Fibroblast of gingiva (primary cell): ENCODE measurements at places on chromosomes 12 and 14.

GRCh38 chr12:107304588-107305532, 211.5 kb upstream of the CRY1 start:
- DNase-seq = no peak

- DNase-seq = no peak
These were observed 101.9 kb upstream of the RTL1 start for GRCh38 chr14:101005447-101005846.

GRCh38 chr14:92549859-92550230, 36.3 kb downstream of the RIN3 start:
- DNase-seq = peak; percentile 50

DNA sequence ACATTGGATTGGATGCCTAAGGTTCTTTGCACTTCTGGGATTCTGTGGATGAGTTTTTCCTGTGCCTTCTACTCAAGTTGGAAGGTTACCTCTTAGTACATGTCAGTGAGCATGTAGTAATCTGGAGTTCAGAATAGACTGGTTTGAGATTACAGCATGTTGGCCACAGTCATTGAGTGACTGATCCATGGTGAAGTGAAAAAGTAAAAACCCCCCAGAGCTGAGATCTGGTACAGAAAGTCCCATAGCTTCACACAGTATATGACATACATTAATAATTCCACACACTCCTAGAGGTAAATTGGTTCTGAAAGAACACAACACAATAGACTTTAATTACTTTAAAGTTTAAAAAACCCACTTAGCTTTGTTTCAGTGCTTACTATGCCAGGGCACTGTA, 11.9 kb upstream of the CCND2 start:
- DNase-seq = no peak

DNA sequence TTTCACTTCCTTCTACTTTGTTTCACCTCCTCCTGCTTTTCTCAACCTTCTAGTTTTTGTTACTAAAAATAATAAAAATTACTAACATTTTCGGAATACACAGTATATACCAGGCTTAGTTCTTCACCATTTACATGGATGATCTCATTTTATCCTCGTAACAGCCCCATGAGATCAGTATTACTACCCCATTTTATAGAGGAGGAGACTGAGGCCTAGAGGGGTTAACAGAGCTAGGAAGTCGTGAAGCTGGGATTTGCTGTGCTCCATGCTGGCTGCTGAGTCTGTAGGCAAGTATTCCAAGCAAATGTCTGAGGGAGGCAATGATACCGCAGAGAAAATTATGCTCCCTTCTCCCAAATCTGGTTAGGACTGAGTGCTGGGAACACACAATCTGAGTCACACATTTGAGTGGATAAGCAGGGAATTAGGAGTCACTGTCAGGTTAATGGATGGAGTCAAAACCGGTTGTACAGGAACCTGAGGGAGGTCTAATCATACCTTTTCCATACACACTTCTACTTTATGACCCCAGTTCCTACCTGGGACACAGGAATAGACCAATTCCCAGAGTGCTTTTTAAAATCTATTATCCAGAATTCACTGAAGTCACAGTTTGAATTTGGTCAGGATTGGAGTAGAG, 51.1 kb downstream of the ZFYVE26 start:
- no peak for DNase-seq

DNA sequence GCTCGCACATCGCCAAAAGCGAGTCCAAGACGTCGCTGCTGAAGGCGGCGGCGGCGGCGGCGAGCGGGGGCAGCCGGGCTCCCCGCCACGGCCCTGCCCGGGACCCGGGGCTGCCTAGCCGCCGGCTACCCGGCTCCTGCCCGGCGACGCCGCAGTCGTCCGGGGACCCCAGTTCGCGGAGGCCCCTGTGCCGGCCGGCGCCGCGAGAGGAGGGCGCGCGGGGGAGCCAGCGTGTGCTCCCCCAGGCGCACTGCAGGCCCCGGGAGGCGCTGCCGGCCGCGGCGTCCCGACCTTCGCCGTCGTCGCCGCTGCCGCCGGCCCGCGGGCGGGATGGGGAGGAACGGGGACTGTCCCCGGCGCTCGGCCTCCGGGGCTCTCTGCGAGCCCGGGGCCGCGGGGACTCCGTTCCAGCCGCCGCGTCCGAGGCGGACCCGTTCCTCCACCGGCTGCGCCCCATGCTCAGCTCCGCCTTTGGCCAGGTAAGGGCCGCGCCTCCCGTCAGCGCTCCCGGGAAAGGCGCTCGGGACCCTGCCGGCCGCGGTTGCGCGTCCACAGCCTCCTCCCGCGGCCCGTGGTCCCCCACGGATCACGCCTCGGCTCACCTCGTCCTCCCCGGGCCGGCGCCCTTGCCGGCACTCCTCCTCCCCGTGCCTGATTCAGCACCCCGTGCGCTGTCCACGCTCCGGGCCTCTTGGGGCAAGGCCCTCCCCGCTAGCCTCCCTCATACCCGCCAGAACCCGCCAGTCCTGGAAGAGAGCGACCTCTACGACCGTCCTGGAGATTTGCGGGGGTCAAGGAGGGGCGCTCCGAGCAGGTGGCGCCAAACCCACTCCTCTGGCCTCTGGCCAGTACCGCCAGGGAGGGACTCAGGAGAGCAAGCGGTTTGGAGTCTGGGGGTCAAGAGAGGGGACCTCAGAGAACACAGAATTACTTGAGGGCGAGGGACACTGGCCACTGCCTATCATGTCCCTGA, 721 bp downstream of the CABP1 start:
- DNase-seq = peak; percentile 20

- no peak for DNase-seq
These were observed 210.3 kb downstream of the EGLN3 start for GRCh38 chr14:33740531-33740930.

- DNase-seq = no peak
These were observed 174.5 kb downstream of the DACT1 start for GRCh38 chr14:58812050-58812910.

- peak; percentile 4 for DNase-seq
These were observed 36.4 kb upstream of the GXYLT1 start for GRCh38 chr12:42180990-42181596.

GRCh38 chr14:61147831-61148549, 133.1 kb downstream of the TMEM30B start:
- peak; percentile 79 for DNase-seq

DNA sequence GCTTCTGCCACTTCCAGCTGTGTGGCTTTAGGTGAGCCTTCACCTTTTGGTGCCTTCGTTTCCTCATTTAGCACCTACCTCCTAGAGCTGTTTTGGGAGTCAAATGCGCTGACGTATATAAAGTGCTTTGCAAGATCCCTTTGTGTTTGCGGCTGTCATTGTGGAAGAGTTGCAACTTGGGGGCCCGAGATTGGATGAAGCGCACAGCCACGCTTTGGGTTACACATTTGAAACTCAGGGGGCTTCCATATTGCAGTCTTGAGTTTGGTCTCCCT, 636 bp upstream of the ARL6IP4 start:
- no peak for DNase-seq

DNA sequence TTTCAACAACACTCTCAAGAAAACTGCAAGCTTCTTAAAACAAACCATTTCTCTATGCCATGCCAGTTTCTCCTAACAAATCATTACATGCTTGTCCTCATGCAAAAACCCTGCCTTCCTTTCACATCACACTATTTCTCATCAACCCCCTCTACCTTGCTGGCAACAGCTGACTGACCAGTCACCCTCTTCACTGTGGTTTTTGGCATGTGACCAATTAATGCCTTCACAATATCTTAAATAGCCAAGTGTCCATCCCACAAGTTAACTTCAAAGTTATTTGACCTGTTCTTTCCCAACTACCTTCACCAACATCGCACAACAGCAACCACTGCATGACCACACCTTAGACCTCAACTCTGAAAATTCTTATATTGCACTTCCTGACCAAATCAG, 159.6 kb downstream of the CEP128 start:
- no peak for DNase-seq

- peak; percentile 63 for DNase-seq
These were observed 172.0 kb upstream of the FRMD6 start for GRCh38 chr14:51479584-51480325.

- DNase-seq = no peak
These were observed 207.4 kb upstream of the EEA1 start for GRCh38 chr12:93136253-93137055.

GRCh38 chr14:51206462-51206861, 33.6 kb upstream of the TMX1 start:
- DNase-seq = no peak

- no peak for DNase-seq
These were observed 169.7 kb downstream of the MYRFL start for GRCh38 chr12:69994724-69995173.

GRCh38 chr12:115135800-115136211, 451.8 kb upstream of the TBX3 start:
- peak; percentile 74 for DNase-seq

DNA sequence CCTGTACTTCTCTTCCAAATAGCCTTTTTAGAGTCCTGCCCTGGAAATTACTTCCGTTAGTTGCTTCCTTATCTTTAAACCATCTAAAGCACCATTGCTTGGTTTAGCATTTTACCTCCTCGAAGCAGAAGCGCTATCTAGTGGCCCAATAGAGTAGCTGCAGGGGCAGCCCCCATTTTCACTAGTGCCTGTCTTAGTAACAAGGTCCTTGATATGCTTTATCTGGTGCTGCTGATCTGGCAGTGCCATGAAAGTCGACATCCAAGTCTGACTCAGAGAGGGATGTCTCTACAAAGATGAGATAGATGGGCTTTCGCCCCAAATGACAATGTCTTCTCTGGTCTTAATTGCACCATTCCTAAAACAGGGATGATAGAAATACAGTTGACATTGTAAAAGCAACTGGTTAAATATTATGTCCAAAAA, 25.0 kb upstream of the CIT start:
- peak; percentile 57 for DNase-seq

GRCh38 chr14:97027256-97027999, 230.2 kb downstream of the VRK1 start:
- DNase-seq = no peak

GRCh38 chr12:65876898-65877721, 52.8 kb downstream of the HMGA2 start:
- DNase-seq = peak; percentile 57

DNA sequence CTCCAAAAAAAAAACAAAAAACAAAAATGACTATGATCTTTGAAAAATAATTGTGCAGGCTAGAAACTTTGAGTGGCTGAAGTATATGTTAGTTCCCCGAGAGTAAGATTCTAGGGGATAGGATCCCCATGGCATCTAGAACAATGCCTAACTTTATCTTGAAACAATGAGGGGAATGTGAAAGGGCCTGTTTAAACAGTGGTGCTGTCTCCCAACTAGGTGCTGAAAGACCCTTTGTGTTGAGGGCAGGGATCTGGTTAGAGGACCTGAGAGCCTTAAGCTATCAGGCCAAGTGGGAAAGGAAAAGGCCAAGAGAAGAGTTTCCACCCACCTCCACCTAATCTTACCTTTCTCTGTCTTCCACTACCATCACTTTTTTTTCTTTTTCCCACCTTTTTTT, 6.8 kb upstream of the YLPM1 start:
- no peak for DNase-seq

DNA sequence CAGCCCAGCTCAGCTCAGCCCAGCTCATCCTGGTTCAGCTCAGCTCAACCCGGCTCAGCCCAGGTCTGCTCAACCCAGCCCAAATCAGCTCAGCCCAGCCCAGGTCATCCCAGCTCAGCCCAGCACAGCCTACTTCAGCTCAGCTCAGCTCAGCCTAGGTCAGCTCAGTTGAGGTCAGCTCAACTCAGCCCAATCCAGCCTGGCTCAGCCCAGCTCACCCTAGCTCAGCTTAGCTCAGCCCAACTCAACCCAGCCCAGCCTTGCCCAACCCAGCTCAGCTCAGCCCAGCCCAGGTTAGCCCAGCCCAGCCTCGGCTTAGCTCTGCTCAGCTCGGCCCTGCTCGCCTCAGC, 332.3 kb downstream of the TMEM121 start:
- DNase-seq = no peak

DNA sequence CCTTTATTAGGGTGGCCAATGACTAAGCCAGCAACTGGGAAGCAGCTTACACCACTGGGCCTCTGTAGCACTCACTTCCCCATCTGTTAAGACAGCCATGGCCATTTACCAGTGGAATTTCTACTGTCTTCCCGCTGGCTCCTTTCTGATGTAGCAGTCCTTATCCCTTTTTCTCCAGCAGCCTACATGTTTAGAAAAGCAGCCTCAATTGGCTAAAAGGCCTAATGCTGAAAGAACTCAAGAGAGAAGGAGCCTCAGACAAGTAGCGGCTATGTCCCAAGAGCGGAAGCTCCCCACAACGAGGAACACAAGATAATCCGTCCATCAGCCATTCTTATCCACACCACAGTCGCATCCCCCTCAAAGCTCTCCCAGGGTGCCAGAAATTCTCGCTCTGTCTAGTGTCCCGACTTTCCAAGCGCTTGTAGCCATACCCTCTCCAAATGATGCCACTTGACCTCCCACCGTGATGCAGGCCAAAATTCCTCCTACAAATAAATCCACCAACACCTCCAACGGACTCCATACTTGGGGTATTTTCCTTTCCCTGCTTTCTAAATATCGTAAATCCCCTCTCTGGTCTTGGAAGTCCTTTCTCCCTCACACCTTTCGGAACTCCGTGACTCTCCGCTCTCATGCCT, 624 bp downstream of the M6PR start:
- peak; percentile 21 for DNase-seq

- DNase-seq = no peak
These were observed 67.2 kb upstream of the TMEM263 start for GRCh38 chr12:106888348-106888970.

GRCh38 chr12:89384050-89384758, 31.9 kb upstream of the DUSP6 start:
- DNase-seq = peak; percentile 97

DNA sequence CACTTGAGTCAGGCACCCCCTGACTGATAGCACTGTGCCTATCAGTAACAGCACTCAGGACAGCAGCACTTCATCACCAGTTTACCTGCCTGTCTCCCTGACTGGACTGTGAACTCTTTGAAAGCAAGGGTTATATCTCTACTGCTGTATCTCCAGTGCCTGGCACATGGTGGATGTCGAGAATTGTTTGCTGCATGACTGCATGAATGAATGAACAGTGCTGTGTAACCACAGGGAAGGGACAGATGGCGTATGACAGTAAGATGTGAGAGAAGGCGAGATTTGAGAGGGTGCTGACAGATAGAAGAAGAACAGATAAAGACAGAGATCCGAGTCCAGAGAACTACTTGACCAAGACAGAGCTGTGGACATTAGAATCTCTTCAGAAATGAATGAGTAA, 29.7 kb downstream of the BRAP start:
- no peak for DNase-seq

DNA sequence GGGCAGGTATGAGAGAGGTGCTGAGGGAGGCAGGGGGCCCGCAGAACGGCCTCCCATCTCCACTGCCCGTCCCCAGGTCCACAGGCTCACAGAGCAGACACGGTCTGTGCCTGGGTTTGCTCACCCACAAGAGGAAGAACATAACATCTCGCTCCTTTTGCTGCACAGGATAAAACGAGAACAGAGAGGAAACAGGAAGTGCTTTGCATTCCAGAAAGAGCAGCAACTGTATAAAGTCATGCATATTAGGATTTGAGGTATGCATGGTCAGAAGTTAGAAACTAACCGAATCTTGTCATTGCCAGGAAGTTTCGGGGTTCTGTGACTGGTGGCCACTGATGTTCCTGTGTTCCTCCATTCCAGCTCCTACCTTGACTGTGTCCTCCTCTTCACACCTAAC, 25.0 kb downstream of the NTF3 start:
- DNase-seq = peak; percentile 6
